GM04503 (cell line): ENCODE measurements at places on chromosomes 16 and 17.

DNA sequence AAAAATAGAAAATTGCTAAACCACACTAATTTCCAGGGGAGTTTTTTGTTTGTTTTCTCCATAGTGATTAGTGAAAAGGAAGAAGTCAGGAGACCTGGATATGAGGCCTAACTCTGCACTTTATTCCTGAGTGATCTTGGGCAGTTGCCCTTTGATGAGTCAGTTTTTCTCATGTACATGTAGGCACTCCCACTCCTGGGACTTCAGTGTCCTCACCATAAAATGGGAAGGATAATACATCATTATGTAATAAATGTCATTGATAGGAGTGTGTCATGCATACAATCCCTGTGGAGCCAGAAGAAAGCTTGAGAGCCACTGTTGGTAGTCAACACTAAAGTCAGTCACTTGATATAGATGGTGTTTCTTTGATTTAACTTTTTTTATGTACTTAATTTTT lies 32.5 kb downstream of the WIPF2 start:
- peak; percentile 94 for DNase-seq

DNA sequence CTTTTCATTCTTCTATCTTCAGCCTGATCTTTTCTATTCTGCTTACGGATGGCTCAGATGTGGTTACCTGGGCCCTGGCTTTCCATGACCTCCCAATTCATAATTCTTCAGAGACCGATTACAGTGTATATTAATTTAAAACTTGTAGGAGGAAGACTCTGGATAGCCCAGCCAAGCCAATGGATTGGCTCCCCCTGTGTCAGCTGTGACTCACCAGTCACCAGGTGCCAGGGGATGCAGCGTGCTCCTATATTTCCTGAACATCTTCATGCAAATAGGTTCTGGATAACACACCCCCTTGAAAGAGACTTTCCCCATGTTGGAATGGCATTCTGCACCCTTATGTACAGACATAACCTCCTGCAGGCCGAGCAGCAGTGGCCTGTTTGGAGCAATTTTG lies 208.3 kb upstream of the WSCD1 start:
- no peak for DNase-seq

DNA sequence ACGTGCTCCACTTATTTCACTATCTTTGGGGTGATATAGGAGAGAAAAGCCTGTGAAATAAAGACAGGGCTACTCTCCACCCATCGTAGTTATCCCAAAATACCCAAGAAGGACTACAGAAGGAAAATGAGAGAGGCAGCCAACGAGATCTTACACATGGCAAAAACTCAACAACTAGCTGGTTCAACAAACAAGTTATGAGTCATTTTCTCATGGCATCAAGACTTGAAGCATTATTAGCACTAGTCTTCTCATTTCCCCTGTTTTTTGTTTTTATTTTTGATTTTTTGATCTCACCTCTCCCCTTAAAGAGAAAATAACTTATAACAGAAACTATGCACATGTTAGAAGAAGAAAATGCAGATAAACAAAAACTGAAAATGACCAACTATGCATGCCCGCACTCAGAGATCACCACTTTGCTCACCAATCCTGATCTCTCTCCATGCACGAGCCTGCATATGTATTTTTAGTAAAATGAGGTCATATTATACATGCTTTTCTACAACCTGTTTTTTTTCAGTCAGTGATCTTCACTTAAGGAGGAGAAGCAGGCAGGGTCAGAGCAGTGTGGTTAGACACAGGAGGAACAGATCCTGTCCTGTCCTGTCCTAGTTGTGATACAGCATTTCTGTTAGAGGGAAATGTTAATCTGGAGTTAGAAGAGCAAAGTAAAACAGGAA lies 22.8 kb downstream of the FAM117A start:
- DNase-seq: no peak

- DNase-seq: no peak
Measured at GRCh38 chr17:21339011-21339410, 37.1 kb upstream of the KCNJ12 start.

DNA sequence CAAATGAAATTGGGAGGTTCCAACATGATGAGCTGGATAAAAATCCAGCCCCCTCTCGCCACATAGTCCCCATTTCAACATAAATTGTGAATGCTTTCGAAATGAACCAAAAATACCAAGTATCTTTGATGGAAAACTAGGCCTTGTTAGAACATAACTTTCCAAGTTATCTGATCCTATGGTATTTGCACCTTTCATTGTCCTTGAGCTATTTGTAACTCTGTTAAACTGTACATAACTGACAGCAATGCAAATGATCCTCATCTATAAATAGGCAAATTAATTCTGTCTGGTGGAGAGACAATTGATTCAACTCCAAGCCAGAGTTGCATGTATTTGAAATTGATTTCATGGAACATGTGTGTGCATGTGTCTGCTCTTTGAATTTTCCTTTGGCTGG lies 18.2 kb downstream of the CMTM4 start:
- DNase-seq: no peak

- DNase-seq: no peak
Measured at GRCh38 chr16:57045694-57046381, 46.5 kb upstream of the CPNE2 start.

DNA sequence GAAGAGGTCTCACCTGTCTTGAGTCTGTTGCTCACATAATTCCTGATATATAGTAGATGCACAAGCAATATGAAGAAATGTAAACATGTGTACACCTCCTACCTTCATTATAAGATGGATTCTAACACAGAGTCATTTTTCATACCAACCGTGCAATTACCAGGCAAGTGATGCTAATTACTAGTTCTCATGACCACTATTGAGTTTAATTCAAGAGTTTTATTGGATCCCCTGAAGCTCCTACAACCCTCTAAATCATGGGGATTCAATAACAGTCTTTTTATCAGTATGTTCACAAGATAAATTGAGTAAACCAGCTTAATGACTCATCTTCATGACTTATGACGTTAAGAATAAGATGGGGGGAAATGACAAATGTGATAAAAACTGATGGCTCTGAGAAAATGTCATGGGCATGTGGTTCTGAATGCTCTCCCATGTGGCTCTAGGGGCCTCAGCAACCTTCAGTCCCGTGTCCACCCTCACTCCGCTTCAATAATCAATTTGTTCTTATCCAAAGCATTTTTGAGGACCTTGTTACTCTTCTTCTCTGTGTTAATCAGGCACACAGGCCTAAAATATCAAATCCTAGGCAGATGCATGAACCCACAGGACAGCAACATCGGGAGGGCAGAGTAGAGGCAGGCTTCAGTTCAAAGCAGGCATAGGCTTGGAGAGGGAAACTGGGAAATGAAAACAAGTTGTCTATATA lies 42.8 kb downstream of the PRAC1 start:
- no peak for DNase-seq

- no peak for DNase-seq
Measured at GRCh38 chr16:10957771-10958482, 13.6 kb downstream of the CLEC16A start.

GRCh38 chr17:47242648-47243047 lies 11.0 kb upstream of the ITGB3 start:
- DNase-seq: no peak

GRCh38 chr17:74663561-74663960 lies 40.0 kb upstream of the CD300E start:
- no peak for DNase-seq
